ENCODE measurements at places on chromosomes 3 and 15.

GRCh38 chr3:39150803-39151631, 2.4 kb downstream of the CSRNP1 start:
- no peak for DNase-seq

GRCh38 chr15:69126054-69126469, 34.4 kb upstream of the GLCE start:
- no peak for DNase-seq

GRCh38 chr3:157127831-157128767, 31.8 kb downstream of the CCNL1 start:
- no peak for DNase-seq

GRCh38 chr15:33152502-33153109, 41.9 kb downstream of the FMN1 start:
- no peak for DNase-seq

GRCh38 chr15:42133886-42134502, 22.4 kb downstream of the PLA2G4F start:
- DNase-seq, result peak; percentile 28

DNA sequence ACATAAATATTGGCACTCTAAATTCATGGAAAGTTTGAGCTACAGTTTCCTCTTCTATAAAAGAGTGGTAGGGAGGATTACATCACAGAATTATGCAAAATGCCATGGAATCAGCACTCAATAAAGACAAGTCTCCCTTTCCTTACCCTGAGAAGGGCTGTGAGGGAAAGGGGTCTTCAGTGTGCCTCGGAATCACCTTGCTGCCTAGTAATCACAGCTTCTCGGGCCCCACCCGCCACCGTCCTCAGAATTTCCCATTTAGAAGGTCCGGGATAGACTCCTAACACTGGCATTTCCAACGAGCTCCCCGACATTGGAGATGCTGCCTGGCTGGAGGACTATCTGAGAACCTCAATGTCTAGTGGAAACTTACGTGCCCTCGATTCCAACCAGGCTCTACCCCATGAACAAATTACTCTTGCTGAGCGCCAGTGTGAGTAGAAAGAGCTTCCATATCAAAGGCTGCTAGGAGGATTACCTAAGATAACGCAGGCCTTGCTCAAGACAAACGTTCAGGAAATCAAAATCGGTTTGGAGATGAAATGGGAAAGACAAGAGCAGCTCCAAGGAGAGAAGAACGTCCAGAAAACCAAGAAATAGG, 92.1 kb upstream of the CHD2 start:
- DNase-seq, result no peak

DNA sequence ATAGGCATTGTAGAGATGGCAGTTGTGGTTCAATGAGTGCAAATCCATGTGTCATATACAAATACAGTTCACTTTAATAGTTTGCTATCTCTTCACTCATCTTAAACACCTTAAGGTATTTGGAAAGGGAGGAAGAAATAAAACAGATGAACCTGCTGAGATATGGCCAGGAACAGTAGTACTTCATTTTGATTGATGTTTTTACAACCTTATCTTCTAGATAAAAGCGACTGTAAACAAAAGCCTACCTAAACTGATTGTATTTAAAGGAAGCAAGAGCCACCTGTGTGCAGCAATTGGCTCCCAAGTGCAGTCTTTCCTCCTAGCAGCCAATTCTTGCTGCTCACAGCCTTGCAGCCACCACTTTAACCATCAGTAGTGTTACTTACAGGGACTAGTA, 217.7 kb downstream of the CDIN1 start:
- DNase-seq, result no peak

- DNase-seq, result no peak
Measured at GRCh38 chr3:49172551-49173041, 1.2 kb downstream of the KLHDC8B start.

- DNase-seq, result no peak
Measured at GRCh38 chr3:102885289-102885688, 450.5 kb downstream of the ZPLD1 start.

DNA sequence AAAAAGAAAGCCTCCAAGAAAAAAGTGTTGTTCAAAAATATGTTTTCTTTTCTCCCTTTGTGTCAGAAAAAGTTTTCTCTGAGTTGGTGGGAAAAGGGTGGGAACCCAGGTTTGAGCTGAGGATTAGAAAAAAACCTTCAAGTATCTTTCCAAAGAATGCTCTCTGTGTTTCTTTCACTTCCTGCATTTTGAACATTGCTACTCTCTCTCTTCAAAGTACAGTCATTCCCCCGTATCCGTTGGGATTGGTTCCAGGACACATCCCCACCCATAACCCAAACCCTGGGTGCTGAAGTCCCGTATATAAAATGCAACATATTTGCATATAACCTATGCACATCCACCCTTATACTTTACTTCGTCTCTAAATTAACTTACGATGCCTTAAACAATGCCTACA, 139.6 kb downstream of the TMCO5A start:
- DNase-seq, result no peak

- peak; percentile 24 for DNase-seq
Measured at GRCh38 chr3:66407611-66408218, 93.1 kb downstream of the LRIG1 start.

- DNase-seq, result no peak
Measured at GRCh38 chr3:56879436-56880215, 77.9 kb upstream of the ARHGEF3 start.

- no peak for DNase-seq
Measured at GRCh38 chr3:31748933-31749295, 216.2 kb downstream of the STT3B start.

- no peak for DNase-seq
Measured at GRCh38 chr3:26931896-26932295, 309.3 kb downstream of the LRRC3B start.

DNA sequence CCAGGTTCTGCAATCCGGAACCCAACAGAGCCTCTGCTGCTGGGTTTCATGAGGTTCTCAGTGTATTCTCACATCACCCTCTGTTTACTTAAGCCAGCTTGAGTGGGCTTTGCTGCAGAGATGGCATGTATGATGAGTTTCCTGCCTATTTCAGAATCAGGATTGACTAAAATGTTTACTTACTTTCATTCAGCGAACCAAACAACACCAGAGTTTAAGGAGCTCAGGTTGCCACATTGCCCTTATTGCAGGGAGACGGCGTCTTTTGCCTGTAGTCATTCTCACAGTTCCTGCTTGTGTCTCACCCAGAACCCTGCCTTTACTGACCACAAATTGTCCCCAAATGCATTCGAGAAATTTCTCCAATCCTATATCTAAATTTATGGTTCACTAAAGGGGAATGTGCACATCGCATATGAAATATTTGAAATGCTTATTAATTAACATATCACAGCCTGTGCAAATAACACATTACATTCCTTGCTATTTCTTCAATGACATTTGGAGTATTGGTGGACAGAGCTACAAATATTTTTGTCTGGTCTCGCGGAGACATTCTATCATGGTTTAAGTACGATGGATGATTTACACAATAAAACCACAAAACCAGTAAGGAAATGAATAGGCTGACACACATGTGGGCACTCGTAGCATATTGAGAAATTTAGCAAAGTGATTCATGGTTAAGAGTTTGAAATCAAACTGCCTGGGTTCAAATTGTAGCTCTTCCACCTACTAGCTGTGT, 377.2 kb upstream of the CFAP20DC start:
- no peak for DNase-seq

DNA sequence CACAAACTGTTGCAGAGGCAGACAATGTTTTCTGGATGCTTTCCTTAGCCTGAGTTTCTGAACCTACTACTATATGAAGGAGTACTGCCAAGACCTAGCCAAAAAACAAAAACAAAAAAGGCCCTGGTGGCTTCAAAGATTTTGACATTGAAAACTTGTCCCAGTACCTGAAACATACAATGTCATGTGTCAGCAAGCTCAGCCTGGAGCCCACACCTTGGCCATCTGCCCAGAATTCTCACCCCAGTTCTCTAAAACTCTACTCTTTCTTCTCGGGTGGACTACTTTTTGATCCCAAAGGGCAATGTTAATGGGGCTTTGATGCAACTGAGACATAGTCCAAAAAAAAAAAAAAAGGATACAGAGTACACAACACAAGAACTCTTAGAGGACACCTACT, 81.4 kb downstream of the FAM174B start:
- DNase-seq, result no peak

DNA sequence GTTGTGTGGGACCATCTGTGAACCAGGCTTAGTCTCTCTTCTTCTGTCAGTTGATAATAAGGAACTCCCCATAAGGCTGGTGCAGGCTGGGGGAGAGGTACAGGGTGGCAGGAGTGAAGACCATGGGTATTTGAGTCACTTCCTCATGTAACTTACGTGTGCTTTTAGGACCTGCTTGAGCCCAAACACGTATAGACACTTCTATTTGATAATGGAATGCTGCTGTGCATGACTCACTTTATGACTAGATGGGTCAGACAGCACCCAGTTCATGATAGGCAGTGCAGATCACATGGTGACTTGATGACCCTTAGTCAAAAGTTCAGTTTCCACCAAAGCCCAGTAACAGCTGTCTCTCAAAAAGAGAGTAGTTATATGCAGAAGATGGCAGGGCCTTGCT, 490.9 kb downstream of the ZBBX start:
- no peak for DNase-seq

DNA sequence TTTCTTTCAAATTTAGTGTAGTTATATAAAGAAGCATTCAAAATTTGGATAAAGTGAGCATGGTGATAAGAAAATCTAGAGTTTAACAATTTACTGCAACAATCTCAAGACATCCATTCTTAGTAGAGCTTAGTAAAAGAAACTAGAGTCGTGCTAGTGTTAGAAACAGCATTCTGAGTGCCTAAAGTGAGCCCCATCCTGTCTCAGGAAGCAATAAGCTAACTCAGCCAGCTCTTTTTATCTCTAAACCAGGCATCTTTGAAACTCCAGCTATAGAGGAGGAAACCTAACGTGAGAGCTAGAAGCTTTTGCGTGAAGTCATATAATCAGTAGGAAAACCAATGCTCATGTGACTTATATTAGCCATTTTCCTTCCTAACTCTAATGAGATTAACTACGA, 1187.1 kb upstream of the EPHA6 start:
- no peak for DNase-seq

- DNase-seq, result no peak
Measured at GRCh38 chr15:42184736-42185135, 23.4 kb downstream of the VPS39 start.

- DNase-seq, result no peak
Measured at GRCh38 chr3:110420158-110420641, 651.4 kb upstream of the NECTIN3 start.

DNA sequence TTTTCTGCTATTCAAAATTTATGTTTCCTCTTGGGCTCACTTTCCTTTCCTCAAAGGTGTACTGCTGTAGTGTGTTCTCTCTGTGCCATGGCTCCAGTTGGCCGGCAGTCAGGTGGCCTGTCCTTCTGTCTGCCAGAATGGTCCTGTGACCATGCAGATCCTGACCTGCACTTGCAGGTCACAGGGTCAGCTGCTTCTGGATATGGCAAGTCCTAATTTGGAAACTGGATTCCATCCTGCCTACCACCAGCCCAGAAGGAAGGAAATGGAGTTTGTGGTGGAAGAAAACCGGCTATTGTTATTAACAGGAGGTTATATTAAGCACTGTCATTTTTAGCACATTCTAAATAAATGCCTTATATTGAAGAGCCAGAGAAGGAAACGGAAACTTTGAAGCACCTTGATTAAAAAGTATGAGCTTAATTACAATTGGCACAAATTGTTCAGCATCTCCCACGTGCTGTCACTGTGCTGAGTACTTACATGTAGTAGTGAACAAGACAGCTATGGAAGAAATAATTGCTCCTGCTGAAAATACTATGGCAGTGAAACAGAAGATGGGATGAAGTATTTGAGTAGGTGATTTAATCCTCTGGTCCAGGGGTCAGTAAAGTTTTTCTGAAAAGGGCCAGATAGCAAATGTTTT, 362.8 kb downstream of the PTPRG start:
- DNase-seq, result no peak

DNA sequence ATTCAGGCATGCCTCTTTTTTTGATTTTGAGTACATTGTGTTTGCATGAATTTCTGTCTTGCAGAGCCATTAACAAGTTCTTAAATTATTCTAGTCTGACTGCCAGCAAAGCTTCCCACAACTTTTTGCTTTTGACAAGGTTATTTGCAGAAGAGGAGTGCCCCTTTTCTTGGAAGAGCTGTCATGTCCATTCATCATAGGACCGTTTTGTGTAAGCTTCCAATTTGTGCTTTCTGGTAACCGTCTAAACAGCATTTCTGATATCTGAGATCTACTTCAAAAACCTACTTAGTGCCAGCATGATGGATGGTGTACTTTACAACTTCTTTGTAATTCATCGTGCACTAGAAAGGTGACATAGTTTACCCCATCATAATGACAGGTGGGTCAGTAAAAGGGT, 379.7 kb downstream of the NAALADL2 start:
- no peak for DNase-seq

DNA sequence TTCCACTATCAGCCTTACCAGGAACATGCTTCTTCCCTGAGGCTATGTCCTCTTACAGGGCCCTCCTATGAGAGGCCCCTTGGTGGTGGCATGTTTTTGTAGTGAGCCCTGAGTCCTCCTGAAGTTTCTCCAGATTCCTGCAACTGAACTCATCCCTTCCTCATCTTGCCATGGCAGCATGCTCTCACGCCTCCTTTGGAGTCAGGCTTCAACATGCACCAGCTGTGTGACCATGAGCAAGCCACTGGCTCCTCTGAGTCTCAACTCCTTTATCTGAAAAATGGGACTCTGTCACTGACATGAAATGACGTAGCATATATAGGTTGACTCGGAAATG, 216.3 kb upstream of the TLE3 start:
- DNase-seq, result no peak

- DNase-seq, result no peak
Measured at GRCh38 chr3:148073721-148074456, 623.8 kb upstream of the AGTR1 start.

DNA sequence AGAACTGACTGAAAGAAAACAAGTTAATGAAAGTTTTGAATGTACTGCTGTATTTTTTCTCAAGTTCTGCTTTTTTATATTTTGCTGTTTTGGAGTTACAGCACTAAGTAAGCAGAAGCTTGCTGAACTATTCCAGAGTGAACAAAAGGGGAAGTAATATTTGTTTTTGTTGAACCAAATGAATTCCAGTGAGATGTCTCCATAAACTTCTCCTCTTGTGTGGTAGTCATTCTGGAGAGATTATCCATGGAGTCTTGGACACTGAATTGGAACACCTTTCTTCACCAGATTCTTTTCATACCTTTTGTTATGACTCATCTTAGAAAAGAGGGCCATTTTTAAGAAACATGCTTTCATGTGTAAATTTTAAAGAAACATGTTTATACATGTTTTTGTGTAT, 8.8 kb downstream of the ANKUB1 start:
- DNase-seq, result no peak

- no peak for DNase-seq
Measured at GRCh38 chr15:29129221-29129620, 140.4 kb downstream of the NSMCE3 start.

DNA sequence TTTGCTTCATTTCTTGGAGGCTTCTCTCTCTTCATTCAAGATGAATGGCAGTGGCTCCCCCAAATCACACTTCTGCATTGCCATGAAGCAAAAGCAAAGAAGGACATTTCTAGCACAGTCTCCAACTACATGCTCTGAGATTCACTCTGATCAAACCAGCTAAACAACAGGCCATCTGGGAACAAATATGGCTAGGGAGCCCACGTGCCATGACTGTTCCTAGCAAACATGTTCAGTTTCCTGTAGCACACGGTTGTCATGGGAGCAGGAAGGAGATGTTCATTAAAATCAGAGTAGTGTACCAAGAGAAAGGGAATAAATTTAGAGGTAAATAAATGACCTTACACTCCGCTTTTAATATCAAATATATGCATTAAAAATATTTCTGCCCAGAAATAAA, 327.3 kb downstream of the GBE1 start:
- no peak for DNase-seq

- no peak for DNase-seq
Measured at GRCh38 chr15:62392376-62392775, 227.3 kb upstream of the C2CD4B start.

GRCh38 chr3:194982472-194982871, 288.5 kb downstream of the XXYLT1 start:
- DNase-seq, result no peak
